ENCODE measurements at places on chromosomes 16 and 17.

DNA sequence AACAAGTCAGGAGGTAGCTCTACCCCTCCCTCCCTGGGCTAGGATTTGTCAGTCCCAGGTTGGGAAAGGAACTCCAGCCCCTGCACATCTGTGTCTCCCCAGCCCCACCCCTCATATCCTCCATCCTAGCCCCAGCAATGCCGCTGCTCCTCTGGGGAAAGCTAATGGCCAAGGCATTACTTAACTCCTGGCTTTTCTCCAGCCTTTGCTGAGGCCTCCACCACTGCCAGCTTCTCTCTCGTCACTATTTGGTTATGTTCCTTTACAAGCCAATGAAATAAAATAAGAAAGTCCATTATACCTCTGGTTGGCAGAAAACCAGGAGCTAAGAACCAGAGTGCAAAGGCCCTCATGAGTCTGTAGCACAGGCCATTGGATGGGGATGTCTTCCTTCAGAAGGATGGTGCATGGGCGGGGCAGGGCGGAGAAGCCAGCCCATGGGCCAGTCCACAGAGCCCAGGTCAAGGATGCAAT is 171.0 kb downstream of the CCDC182 start:
- DNase-seq = no peak

GRCh38 chr17:82035488-82035887 is 2.0 kb downstream of the DCXR start:
- DNase-seq = no peak

DNA sequence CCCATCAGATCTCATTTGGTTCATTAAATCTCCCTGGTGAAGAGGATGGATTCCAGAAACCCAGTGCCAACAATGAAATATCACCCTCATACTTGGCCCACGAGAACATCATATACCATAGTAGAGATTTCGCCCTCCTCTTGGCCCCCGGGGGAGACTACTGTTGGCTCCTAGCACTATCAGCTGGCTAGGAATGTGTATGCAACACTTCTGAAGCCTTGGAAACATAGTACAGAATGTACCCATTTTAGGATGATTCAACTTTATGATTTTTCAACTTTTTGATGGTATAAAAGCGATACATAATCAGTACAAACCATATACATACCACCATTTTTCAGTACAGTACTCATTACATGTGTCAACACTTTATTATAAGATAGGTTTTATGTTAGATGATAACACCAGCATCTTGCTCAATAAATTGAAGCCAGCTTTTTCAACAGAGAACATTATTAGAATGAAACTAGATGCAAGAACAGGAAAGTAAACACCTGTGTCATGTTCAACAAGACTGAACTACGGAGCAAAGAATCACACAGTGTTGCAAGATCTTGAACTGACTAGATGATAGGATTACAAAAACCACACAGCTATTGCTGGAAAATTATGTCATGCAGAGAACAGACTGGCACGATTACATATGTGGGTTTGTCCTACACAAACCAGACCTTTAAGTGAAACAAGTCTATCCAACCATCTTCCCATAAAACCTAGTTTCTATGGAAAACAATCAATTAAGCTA is 17.2 kb downstream of the RSL1D1 start:
- DNase-seq = no peak

DNA sequence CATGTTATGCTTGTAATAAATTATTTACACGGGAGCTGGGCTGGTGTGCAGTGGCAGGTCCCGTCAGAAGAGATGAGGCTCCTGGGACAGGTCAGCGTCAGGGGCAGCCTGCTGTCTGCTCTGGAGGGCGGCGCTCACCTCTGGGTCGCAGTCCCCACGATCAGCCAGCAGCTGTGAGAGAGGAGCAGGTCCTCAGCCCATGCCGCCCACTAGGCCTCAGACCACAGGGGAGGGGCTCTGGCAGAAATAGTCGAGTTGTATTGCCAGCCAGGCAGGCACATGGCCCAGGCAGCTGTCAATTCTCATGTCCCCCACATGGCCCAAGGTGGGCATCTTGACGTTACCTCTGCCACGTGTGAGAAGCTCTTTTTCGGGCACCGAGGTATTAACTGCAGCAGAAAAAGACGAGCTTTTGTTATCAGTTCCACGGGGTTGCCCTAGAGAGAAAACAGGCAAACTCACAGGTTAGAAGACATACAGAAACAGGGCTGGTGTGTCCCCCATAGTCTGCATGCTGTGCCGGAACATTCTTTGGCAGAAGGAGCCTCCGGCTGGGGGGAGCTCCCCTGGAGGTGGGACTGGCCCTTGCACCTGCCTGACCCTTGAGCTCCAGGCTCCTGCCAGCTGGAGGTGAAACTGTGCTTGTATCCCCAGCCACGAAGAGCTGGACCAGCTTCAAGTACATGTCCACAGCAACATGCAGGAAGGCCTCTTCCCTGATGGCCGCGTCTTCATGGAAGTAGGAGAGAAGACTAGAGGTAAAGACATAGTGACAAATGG is 17.4 kb downstream of the ZNF276 start:
- DNase-seq = no peak

- DNase-seq = no peak
Measured at GRCh38 chr17:45338023-45338781, 21.4 kb upstream of the MAP3K14 start.

GRCh38 chr17:58313815-58314705 is 14.5 kb downstream of the TSPOAP1 start:
- DNase-seq = no peak

DNA sequence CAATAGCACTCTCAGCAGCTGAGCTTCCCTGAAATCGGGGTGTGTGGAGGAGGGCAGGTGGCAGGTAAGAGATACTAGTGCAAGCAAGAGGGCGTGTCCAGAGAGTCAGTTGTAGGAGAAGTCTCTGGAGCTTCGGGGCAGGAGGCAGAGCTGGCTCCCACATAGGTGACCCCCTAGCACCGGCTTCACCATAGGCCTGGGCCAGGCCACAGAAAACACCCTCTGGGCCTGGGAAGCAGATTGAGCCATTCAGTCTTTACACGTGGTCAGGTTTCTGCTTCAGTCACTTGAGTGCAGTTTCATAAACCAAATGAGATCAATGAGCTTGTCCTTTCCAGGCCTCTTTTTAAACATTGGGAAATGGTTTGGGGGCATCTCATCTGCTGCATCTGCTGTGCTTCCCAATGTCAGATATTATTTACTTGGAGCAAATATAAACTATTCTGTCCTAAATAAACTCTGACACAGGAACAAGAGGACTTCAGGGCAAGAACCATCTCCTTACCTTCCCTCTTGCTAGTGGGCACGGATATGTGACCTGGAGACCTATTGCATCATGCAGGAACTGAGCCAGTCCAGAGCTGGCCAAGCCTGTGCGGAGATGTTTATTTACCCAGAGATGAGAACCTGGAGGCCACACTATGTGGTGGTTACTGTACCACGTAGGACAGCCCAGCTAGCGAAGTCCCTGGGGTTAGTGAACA is 16.1 kb downstream of the CCR7 start:
- DNase-seq = no peak

DNA sequence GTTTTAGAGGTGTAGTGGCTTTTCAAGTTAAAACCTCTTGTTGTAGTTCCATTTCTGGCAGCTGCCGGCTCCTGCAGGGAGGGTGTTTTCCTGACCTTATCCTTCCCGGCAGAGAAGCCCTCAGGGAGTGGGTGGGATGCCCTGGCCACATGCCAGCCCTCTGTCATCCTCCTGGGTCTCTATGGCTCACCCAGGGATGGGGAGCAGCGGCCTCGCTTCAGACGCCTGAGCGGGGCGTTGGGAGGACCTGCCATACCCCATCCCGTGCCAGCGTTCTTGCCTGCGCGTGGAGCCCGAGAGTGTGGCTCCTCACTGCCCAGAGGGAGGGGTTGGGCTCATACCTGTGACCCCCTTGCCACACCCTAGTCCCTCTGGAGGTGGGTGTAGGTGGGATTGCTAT is 11.9 kb downstream of the KCNJ12 start:
- no peak for DNase-seq

GRCh38 chr17:44310609-44311376 is 2.4 kb downstream of the RUNDC3A start:
- no peak for DNase-seq

- DNase-seq = no peak
Measured at GRCh38 chr17:64083563-64084085, 46.3 kb downstream of the ERN1 start.

GRCh38 chr16:18018376-18018775 is 318.2 kb downstream of the NPIPA8 start:
- DNase-seq = peak; percentile 67

DNA sequence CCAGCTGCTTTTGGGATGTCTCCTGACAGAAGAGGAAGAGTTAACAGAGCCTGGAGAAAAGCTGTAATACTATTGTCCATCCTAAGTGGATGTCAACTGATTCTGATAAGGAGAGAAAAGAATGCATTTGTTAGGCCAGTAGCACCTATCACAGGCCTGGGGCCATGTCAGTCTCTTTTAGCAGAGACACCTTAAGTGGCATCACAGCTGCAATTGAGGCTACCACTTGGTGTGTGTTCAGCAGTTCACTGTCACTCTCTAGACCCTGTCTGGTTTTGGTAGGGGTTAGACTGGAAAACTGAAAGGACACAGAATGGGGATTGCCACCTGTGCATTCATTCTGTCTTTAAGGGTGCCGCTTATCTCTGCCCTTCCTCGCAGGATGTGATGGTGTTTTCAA is 42.0 kb downstream of the PSMD12 start:
- no peak for DNase-seq

GRCh38 chr17:82350182-82351030 is 8.6 kb upstream of the TEX19 start:
- no peak for DNase-seq

- DNase-seq = peak; percentile 62
Measured at GRCh38 chr16:73878611-73879010, 418.0 kb upstream of the PSMD7 start.

GRCh38 chr16:3047387-3047720 is 993 bp downstream of the MMP25 start:
- no peak for DNase-seq

DNA sequence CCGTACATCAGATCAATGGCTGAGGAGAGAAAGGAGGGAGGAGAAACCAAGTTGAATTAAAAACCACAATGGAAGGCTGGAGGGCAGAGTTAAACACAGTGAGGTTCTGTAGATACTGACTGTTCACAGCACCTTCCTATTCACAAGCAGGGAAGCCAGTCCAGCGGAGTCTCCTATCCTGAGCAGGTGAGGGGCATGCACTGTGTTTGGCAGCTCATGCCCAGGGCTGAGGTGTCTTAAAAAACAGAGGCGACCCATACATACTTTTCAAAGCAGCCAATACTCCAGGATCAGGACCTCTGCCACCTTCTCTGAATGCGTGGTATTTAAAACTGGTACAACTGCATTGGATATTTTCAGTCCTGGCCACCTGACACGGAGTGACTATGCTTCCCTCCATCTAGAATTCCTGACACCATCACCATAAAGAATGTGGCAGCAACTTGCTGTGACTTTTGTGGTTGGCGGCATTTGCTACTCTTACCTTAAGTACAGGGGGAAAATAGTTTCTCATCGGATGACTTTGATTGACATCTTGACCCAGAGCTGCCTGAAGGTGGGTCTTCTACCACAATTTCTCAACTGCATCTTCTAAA is 21.5 kb downstream of the USP22 start:
- no peak for DNase-seq

GRCh38 chr16:58510097-58510775 is 5.1 kb upstream of the SETD6 start:
- DNase-seq = no peak

DNA sequence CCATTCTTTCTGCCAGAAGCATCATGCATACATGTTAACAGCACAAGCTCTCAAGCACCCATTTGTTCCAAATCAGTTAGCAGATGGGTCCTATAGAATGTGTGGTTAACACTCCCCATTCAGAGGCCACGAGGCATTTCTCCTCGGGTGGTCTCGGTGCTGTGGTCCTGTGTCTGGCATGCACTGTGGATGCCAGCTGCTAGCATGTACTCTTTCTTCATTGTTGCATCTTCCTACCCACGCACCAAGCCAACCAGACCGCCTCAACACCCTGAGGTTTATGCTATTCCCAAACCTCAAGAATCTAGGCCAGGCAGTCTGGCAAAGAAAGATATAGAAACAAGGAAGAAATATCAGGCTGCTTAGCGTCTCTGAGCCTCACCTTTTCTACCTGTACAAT is 27.8 kb upstream of the MRTFB start:
- no peak for DNase-seq

GRCh38 chr16:23754594-23755483 is at the start of gene CHP2:
TSS of gene CHP2 (plus strand) at chr16:23755026. CDS start at chr16:23755050, 24 bp downstream.
- DNase-seq = peak; percentile 15

DNA sequence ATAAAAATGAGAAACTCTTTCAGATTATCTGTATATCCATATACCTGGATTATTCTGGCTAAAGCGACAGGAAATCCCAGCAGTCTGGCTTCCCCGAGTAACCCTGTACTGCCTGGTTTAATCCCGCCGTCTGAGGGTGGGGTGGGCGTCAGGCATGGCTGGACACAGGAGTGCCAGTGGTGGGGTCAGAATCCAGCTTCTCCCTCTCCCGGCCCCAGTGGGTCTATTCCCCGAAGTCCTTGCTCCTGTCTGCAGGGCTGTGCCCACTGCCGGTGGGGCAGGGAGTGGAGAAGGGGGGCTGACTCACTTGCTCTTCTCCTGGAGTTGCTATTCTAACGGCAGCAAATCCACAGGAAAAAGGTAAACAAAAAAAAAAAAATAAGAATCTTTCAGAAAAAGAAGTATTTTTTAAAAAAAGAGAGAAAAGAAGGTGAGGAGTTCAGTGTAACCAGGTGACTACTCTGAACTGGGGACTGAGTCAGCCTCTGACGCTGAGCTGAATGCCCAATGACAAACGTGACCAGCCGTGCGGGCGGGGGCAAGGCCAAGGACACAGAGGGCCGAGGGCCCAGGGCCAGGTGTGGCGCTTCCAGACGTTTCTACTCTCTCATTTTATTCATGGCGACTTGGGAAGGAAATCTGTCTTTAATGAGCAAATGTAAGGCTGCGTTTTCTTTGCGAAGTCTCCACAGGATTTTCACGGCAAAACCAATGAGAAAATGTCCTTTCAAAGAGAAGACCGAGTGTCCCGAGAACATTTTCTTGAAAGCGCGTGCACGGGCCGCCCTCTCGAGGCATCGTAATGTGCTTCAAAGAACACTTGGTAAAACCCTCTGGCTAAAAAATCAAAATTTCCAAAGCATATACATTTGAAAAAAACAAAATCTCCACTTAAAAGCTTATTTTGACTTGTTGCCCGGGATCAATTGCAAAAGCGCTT is 20.2 kb downstream of the FOXF1 start:
- no peak for DNase-seq

DNA sequence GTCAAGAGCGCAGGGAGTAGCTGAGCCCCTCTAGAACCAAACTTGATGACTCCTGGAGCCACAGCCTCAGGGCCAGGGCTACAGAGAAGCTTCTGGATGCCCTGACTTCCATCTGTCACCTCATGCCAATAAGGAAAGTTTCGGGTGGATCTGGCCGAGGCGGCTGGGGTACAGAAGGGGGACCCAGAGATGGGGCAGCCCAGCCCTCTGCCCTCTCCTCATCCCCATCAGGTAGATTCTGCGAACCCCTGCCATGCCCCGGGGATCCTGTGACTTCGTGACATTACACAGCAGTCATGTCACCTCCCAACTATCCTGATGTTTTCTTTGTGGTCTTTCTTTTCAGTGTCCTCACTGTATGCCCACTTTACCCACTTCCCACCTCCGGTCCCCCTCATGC is 114.4 kb downstream of the CCDC182 start:
- no peak for DNase-seq

All from renal pelvis (tissue), 12 donors.